ENCODE measurements at places on chromosomes 12 and 14.
A peak's percentile ranks its signal among the peaks of the same experiment; 100 is the strongest.

GRCh38 chr12:50728417-50728816 is 35.5 kb upstream of the ATF1 start:
- no peak for DNase-seq

DNA sequence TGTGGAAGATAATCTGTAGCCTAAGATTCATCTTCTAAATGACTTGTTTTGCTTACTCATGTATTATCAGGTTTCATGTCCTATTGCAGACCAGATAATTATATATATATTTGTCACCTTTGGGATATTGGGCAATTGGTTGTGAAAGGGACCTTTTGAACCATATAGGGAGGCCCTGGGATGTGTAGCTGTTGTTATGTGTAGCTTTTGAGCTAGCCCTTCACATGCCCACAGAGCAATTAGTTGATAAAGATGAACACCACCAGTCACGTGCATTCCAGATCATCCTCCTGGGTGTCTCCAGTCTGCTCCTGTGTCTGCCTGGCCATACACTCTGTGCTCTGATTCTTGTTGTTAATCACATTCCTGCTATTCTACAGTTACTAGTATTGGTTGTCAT is 431.2 kb upstream of the FBXO33 start:
- DNase-seq = no peak

DNA sequence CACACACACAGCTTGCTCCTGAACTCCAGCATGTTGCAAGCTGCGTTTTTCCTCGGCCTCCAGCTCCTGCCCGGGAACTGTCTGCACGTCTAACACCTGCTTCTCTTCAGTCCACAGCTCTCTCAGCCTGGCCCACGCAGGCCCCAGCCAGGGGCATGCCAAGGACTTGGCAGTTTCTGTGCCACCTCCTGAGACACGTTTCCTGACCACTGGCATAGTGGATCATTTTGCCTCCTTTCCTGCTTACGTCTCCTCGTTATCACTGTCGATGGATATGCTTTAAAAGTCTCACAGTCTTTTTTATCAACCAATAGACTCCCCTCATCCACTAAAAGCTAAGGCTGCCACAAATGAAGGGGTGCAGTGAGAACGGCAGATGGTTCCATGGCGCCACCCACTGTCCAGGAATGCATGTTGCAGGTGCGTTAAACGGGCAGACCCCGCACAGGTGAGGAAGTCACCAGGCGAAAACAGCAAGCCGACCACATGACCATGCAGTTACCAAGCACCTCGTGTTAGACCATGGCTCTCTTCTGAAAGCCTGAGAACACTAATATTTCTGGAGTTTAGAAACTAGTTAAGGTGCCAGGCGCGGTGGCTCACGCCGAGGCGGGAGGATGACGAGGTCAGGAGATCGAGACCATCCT is 14.7 kb upstream of the TEAD4 start:
- peak; percentile 68 for DNase-seq

DNA sequence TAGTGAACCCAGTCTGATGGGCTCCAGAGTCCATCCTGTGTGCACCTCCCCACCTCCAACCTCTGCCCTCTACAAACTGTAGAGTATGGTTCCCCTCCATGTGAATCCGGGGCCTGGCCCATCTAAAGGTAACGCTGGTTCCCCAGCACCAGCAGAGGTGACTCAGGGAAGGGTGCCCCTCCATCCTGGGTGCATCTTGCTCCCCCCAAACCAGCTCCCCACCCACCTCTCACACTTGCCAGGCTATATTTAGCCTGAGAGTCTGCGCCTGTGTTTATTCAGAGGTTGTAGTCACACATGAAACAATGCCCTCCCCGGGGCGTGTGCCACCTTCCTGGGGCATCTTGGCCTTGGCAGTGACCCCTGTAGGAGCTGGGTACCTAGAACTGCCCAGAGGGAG is 26.2 kb downstream of the RASAL1 start:
- DNase-seq = no peak

DNA sequence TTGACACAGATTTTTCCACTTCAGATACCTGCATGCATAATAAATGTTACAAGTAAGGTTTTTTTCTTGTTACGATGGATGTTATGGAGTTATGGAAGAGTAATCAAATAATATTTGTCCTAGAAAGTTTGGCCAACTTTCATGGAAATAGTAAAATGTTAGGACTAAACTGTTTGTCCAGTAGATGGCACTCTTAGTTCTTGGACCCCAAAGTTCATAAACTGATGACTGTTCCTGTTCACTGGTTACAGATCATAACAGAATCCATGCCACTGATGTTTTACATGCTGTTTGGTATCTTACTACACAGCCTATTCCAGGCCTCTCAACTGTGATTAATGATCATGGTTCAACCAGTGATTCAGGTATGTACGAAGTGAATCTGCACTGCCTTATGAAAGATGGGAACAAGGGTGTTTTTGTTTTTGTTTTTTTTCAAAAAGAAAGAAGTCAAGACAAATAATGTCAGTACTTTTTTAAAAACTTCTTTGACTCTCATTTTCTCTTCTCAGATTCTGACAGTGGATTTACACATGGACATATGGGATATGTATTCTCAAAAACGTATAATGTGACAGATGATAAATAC is 48.8 kb upstream of the SLCO1C1 start:
- DNase-seq = no peak

DNA sequence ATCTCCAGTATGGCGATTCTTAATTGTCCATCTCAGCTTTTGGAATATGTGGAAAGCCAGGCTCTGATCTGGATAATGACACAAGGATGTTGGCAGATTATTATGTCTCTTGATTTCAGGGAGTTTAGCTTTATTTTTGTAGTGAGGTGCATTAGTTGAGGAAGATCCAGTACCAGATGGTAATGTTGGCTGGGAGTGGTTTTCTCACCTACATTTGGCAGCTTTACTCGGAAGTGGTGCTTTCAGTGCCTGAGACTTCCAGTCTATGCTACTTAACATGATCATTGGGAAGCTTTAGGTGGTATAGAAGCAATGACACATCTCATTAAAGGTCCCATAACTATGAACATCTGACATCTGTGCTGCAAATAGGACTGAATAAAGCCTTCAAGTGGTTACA is 7.5 kb downstream of the SLC15A5 start:
- DNase-seq = no peak

DNA sequence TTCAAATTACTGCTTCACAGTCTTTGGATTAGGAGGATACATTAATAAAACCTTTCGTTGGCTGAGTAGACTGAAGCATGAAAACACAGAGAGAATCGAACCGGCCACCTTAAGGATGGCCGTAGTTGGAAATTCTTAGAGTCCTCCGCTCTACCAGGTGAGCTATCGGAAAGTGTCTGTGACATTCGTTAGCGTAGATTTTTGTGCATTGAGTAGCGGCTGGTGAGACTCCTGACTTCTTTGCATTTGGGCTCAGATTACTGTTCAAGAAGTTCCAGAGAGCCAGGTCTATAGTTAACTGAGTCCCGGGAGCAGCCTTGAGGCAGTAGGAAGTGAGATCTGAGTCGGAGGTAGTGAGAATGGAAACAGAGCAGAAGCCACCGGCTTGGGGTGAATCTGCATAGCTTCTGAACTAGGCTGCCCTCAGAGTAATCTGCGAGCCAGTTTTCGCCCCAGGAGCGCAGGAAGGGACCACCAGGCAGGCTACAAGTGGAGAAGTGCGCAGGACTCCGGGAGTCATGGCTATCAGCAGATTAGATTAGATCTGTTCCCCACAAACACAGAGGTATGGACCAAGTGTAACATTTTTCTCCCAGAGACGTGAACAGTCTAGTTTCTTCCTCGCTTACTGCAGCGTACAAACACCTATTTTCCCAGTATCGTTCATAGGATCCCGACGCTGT is 11.0 kb downstream of the OR6S1 start:
- DNase-seq = no peak

- DNase-seq = no peak
These were observed 427.6 kb downstream of the ZFP36L1 start for GRCh38 chr14:68365228-68365627.

DNA sequence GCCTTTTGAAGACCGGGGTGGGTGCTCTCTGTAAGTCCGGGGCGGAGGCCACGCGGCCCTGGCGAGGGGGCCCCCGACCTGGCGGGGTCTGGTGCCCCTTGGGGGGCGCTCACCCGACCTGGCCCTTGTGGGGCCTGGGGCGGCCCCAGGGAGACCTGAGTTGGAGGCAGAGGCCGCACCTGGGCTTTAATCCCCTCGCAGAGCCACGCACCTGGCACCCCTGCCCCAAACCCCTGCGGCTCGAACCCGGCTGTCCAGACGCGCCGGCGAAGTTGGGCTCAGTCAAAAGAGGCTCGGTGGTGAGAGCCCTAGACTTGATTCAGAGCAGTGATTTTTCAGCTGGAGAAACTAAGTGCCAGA is 267 bp downstream of the CFAP251 start:
- DNase-seq = no peak

DNA sequence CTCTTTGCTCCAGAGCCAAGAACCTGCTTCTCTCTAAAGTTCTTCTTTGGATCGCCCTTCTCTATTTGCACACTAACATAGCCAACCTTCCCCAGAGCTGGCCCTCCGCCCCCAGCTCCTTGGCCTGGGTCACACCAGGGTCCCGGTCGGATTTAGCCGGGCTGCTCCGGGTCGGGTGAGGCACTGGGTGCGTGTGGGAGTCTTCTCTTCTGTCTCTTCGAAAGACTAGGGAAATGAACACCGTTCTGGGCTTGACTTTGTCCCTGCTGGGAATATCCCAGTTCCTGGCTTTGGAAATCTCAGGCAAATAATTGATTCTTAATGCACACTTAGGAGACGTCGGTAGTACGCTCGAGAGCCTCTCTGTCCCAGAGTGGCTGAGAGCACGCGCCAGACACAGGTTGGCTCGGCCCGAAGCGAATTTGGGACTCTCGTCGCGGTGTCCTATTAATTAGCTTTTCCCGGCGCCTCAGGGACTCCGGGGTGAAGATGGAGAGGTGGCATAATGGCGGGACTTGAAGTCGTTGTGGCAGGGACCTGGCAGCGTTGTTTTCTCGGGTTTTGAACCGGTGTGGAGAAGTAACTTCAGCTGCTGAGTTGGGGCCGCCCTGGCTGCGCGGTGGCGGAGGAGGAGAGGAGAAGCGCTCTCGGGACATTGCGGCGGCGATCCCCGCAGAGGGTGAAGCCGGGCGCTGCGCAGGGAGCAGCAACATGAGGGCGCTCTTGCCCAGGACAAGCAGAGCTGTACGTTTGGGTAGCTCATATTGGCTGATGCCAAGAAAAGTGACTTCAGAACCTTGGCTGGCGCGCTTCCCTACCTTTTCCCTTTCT is 7.5 kb downstream of the FOXG1 start:
- no peak for DNase-seq

GRCh38 chr14:54597795-54598443 is 31.0 kb downstream of the SAMD4A start:
- DNase-seq = no peak

DNA sequence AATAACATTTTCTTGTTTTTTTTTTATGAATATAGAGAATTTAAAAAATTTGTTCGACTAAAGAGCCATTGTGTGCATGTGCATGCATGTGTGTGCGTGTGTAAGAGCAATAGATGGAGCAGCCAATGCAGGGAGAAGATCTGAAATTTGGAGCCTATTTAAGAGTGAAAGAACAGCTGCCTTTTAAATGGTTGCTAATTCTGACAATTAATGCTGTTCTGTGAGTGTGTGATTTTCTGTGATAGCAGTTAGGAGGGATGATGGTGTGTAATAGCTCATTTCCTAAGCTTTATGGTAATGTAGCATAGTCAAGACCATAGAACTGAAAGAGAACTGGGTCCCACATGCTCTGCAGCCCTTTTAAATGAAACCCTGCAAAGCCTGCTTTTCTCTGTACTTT is 137.9 kb downstream of the NRXN3 start:
- DNase-seq = no peak

DNA sequence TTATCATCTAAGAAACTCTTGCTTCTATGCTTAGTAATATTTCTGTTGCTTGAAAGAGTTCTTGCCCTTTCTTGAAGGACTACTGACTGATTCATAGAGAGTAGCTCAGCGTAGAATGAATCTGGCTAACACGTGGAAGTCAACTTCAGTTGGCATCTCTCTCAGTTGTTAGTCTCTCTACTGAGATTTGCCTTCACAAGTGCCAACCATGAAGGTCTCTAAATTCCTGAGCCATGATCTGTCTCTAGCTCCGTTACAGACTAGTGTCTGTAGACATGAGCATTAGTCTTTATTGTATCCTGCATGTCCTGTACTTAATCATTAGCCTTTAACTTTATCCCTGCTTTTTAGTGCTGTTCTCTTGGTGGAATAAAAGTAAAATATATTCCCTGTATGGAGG is 19.1 kb upstream of the ALX1 start:
- DNase-seq = no peak

GRCh38 chr12:68356060-68356695 is 24.0 kb upstream of the MDM1 start:
- no peak for DNase-seq

GRCh38 chr12:69475237-69475975 is 5.2 kb downstream of the FRS2 start:
- no peak for DNase-seq

GRCh38 chr12:65895759-65896656 is 71.7 kb downstream of the HMGA2 start:
- no peak for DNase-seq

GRCh38 chr12:100473716-100474150 is at the start of gene NR1H4:
Gene NR1H4, plus strand, starts transcription at chr12:100473866. Its CDS starts 19,458 bp downstream, at chr12:100493324.
- peak; percentile 55 for DNase-seq

DNA sequence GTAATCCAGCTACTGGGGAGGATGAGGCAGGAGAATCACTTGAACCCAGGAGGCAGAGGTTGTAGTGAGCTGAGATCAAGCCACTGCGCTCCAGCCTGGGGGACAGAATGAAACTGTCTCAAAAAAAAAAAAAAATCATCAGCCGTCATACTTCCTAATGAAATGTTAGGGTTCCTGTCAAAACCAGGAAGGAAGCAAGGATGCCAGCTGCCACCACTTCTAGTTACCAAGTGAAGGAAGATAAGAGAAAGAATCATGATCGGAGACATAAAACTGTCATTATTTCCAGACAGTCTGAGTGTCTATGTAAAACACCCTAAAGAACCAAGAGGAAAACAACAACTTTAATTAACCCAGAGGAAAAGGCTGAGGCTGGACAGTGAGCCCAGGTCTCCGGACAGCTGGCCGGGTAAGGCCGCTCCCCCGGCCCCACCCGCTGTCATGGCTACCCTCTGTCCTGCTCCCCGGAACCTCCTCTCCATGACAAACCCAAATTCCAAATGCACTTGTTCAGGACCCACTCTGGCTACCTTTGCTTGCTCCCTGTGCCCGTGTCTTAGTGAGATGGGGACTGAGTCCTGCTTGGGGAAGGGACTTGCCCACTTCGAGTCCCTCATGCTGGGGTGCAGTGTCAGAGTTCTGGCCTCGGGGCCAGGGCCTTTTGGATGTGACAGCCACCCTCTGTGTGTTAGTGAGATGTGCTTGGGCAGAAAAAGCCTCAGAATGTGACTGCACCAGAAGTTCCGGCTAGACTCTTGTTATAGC is 29.0 kb downstream of the SLC6A12 start:
- DNase-seq = no peak

GRCh38 chr14:95318399-95319311 is 1.1 kb downstream of the CLMN start:
- peak; percentile 56 for DNase-seq

Data from liver (tissue), 10 donors.